ENCODE measurements at places on chromosomes 13 and 19. TPM values are rescaled to one million over a fixed set of nuclear protein-coding genes. Genes with fewer than 3 reads are reported as not detected.

The CEACAM3 gene
- total RNA-seq = not detected

The FBN3 gene
- total RNA-seq = 0.13 TPM

The GJB6 gene
- total RNA-seq = 0.54 TPM

The SCEL gene
- 0.79 TPM for total RNA-seq

The C19orf18 gene
- total RNA-seq = not detected

The IGFL4 gene
- total RNA-seq = not detected

The RFPL4AL1 gene
- total RNA-seq = not detected

The SCN1B gene
- 7.4 TPM for total RNA-seq

The TINCR gene
- total RNA-seq = not detected

The CYP2S1 gene
- 2.3 TPM for total RNA-seq
